ENCODE measurements at places on chromosomes 2 and 18. TPM values are rescaled to one million over a fixed set of nuclear protein-coding genes. Genes with fewer than 3 reads are reported as not detected.
A peak's percentile ranks its signal among the peaks of the same experiment; 100 is the strongest.

IL1RL1 gene
- not detected for total RNA-seq

- H3K27me3 ChIP-seq, result no peaks in the 10 kb centered on the region
- peaks cover 70% of the 10 kb centered on the region for H3K4me1 ChIP-seq
- peak; percentile 20 for DNase-seq
- peaks cover 19% of the 10 kb centered on the region for H3K36me3 ChIP-seq
- H3K27ac ChIP-seq, result peak overlapping the region; percentile 98
These were observed 2.5 kb upstream of the DUSP2 start for GRCh38 chr2:96147593-96148201.

ASAP2 gene
- total RNA-seq, result not detected

- peaks cover 2% of the 10 kb centered on the region for H3K27me3 ChIP-seq
- no peak for DNase-seq
- no peak overlapping the region for H3K27ac ChIP-seq
These were observed 397.2 kb upstream of the FANCL start for GRCh38 chr2:58638256-58638805.

DNA sequence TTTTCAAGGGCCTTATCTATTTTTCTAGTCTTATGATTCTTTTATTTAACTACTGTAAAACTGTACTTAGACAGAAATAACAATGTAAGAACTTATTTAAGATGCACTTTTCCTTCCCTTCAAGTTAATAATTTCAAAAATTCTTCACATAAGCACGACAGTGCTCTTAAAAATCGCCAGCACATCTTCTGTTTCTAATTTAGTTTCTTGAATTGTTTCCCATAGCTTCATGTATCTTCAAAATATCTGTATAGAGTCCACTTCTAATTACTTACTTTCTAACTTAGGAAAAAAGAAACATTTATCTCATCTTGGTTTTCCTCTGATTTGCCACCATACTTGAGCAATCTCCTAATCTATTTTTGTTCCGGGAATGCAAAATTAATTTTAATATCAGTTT, 196.1 kb downstream of the BABAM2 start:
- no peak for DNase-seq
- H3K4me1 ChIP-seq, result no peaks in the 10 kb centered on the region
- H3K4me3 ChIP-seq, result no peak overlapping the region
- no peaks in the 10 kb centered on the region for H3K27me3 ChIP-seq

DNA sequence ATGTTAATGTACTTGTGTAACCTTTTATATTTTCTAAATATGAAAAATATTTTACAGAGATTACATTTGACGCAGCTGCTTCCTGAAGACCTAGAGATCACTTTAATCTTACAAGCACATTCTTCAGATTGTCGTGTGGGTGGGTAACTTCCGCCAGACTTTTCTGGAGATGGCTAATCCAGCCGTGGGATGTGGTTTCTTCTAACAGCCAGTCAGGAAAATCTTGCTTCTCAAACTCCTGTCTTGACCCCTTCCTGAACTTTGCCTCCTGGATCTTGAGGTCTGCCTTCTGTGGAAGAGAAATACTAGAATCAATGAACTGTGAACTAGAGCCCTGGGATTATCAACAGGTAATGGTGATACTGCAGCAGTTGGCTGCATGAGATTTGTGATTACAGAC, 401.6 kb upstream of the TNP1 start:
- no peak for DNase-seq
- no peak overlapping the region for H3K27ac ChIP-seq
- no peaks in the 10 kb centered on the region for H3K4me1 ChIP-seq
- H3K27me3 ChIP-seq, result peaks cover 30% of the 10 kb centered on the region
- no peaks in the 10 kb centered on the region for H3K36me3 ChIP-seq
- no peak overlapping the region for H3K4me3 ChIP-seq

CCDC85A gene
- total RNA-seq, result not detected

DNA sequence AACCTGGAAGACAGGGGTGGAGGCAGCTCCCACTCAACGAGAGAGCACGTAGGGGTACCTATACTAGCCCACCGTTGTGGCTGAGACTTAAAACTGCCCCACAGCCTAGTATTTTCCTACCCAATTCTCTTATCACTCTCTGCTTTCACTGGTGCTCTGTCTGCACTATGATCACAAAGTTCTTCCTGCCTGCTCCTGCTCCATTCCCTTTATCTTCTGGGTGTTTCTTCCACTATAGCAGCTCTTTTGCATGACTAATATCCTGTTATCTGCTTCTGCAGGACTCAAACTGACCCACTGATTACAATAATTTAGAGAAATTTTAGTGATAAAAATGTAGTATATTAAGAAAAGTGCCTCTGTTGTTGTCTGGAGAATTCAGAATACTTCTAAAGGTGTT, 184.8 kb downstream of the LRP1B start:
- no peak for DNase-seq
- H3K4me3 ChIP-seq, result no peak overlapping the region
- H3K27me3 ChIP-seq, result no peaks in the 10 kb centered on the region
- no peak overlapping the region for H3K27ac ChIP-seq
- no peaks in the 10 kb centered on the region for H3K4me1 ChIP-seq
- H3K36me3 ChIP-seq, result no peaks in the 10 kb centered on the region

DNA sequence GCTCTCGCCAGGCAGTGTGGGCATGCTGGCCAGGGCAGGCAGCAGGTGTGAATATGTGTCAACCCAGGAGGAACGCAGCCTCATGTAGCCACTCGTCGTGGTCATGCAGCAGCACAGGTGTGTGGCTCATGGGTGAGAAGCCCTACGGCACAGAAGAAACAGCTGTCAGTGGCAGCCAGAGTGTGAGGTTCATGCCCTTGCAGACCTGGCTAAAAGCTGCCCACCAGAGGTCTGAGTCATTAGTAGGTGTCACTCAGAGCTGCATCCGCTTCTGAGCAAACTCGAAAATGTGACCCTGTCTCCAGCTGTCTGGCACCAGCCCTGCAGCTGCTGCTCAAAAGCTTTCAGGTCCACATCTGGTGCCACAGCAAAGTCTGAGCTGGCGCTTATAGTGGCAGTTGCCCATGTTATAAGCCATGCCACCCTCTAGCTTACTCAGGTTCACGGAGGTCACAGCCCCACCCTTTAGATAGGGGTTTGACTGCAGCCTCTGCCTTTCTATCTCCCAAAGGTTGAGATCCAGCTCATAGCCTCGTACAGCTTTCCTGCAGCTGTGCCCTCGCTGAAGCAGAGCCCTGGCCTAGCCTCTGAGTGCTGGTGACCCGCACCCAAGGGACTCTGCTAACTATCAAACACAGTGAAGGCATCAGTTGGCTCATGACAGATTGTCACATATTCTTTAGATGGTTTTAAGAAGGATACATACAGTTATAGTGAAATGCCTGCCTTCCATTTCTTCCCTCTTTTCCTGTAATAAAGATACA, 195.0 kb downstream of the CCDC102B start:
- no peak overlapping the region for H3K27ac ChIP-seq
- H3K4me3 ChIP-seq, result no peak overlapping the region
- DNase-seq, result no peak
- no peaks in the 10 kb centered on the region for H3K36me3 ChIP-seq
- H3K27me3 ChIP-seq, result no peaks in the 10 kb centered on the region
- H3K4me1 ChIP-seq, result no peaks in the 10 kb centered on the region

GRCh38 chr2:205860885-205861284, 178.6 kb downstream of the NRP2 start:
- no peak overlapping the region for H3K27ac ChIP-seq
- no peaks in the 10 kb centered on the region for H3K36me3 ChIP-seq
- no peak for DNase-seq
- H3K4me3 ChIP-seq, result no peak overlapping the region

Data from activated B cell treated with CpG ODN at 0.5 μM for 24 hours (primary cell).